ENCODE measurements at places on chromosomes 12 and 14.

DNA sequence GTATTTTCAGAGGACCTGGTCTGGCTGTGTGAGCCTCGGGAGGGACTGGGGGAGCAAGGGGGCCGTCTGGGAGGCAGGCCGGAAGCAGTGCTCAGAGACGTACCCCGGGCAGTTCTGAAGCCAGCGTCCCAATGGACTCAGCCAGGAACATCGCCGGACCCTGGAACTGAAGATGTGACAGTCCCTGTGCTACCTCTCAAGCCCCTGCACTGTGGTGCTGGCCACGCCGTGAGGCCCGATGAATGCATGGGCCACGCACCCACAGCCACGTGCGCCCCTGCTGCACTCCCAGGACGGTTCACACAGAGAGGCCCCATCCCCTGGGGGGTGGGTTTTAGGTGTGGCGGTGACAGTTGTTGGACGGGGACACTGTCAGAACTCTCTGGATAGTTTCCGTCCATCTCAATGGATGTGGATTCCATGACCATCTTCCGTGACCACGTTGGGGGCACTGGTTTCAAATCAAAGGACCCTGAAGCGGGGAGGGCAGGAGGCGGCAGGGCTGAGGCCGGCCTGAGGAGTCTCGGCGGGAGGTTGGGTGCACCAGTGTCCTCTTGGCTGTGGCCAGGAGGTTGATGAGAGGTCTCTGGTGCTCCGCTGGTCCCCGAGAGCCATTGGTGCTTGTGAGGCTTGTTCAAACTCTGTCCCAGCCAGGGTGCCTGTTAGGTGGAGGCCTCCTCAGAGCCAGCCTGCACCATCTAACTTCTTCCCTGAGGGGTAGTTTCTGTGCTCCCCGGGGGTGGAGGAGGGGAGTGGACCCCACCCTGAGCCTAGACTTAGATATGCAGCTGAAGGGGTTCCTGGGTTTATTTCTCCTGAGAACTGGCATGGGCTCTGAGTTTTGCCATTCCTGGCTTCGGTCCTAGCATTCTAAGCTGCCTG is 36.3 kb upstream of the TSPAN9 start:
- DNase-seq: no peak

DNA sequence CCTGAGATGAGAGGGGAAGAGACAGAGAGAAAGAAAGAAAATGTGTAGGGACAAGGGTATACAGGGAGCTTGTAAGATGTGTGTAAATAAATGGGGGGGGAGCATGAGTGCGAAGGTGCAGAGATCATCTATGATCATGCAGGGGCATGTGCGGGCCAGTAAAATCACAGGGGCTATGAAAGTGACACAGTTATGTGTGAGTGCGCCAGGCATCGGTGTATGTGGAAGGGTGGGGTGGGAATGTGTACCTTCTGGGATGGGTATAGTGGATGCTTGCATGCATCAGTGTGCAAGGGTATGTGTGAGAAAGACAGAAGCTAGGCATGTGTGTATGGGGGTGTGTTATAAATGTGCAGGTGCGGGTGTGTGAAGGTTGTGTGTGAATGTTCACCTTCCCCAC is 18.4 kb upstream of the KRT78 start:
- no peak for DNase-seq

DNA sequence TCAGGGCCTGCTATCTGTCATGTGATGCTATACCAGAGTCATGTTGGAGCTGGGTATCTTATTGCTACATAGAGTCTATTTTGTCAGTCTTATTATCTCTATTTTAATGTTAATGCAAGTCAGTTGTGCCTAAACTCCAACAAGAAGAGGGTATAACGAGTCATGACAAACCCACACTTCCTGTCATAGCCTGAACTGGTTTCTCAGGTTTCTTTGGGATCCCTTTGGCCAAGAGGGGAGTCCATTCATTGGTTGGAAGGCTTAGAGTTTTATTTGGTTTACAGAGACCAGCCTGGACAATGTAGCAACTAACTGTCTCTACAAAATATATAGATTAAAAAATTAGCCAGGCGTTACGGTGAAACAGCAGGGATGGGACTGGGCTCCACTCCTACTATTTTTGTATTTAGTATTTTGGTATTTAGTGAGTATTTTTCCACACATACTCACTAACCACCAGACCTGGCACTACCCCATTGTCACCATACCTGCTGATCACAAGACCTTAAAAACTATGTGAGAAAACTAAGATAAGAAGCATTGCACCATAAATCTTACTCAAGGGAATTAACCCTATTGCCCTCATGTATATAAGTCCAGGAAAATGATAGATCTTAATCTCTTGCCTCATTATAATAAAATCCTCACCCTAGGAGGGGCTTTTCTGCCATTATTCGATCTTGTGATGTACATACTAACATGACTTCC is 387.5 kb downstream of the IPO8 start:
- DNase-seq: no peak

GRCh38 chr14:73188501-73188911 is 48.8 kb upstream of the PAPLN start:
- no peak for DNase-seq

- no peak for DNase-seq
Measured at GRCh38 chr12:116672842-116673516, 64.9 kb downstream of the SPRING1 start.

DNA sequence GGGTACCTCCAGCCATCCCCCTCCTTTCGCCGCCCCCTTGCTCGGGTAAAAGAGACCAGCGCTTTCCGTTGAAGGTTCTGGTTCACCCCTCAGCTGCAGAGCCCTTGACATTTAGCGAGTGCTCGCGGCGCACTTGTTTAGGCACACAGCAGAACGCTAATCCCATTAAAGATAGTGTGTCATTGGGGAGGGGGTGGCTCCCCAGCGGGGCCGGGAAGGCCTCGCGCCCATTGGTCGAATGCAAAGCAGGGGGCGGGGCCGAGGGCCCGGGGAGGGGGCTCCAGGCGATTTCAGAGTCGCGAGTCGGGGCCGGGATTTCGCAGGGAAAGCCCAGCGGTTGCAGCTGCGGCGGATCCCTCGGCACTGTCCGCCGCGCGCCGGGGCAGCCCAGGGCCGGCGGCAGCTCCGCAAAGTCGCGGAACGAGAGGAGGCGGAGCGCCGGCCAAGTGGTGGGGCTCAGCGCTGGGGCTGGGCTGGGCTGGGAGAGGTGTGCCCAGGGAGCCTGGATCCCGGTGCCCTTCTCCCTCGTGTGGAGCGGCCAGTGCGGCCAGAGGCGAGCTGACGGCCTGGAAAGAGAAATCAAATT is 122.9 kb downstream of the TSPAN9 start:
- peak; percentile 61 for DNase-seq

DNA sequence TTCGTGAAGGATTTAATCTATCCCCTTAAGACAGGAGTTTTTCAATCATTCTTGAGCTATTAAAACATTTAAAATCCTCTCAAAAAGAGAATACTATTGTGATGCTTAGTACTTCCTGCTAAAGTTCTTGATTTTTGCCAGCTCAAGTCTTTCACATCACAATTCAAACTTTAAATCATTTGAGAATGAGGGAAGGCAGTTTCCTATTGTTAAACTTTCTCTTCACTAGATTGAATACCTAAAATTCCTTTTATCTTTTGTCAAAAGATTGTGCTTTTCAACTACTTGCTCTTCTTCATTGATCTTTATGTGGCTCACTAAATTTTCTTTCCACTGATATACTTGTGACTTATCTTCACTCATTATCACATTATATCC is 44.1 kb downstream of the ABCD2 start:
- no peak for DNase-seq

DNA sequence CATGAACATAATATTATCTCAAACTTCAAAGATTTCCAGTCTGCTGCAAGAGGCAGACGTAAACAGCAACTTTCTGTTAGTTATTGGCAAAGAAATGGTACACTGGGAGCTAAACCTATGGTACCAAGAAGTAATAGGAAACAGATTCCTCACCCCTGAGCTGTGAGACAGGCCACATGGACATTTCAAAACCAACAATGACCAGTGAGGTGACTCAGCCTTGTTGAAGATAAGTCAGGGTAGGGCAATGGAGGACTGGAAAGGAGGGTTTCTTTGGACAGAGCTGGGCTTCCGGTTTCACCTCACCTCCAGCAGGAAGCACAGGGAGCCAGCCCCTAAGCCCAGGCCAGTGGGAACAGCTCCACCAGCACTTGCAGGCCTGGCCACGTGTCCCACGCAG is 1320.5 kb downstream of the AACS start:
- DNase-seq: no peak

GRCh38 chr14:100342195-100342594 is 19.1 kb downstream of the SLC25A47 start:
- no peak for DNase-seq

- no peak for DNase-seq
Measured at GRCh38 chr12:26010293-26010821, 51.9 kb downstream of the RASSF8 start.

GRCh38 chr14:65369560-65369959 is 43.0 kb upstream of the FUT8 start:
- DNase-seq: no peak

- no peak for DNase-seq
Measured at GRCh38 chr14:29242755-29243754, 476.5 kb downstream of the FOXG1 start.

- DNase-seq: no peak
Measured at GRCh38 chr12:55833056-55833455, 3.7 kb upstream of the DNAJC14 start.

GRCh38 chr14:44979740-44980356 is 17.9 kb downstream of the TOGARAM1 start:
- DNase-seq: no peak

DNA sequence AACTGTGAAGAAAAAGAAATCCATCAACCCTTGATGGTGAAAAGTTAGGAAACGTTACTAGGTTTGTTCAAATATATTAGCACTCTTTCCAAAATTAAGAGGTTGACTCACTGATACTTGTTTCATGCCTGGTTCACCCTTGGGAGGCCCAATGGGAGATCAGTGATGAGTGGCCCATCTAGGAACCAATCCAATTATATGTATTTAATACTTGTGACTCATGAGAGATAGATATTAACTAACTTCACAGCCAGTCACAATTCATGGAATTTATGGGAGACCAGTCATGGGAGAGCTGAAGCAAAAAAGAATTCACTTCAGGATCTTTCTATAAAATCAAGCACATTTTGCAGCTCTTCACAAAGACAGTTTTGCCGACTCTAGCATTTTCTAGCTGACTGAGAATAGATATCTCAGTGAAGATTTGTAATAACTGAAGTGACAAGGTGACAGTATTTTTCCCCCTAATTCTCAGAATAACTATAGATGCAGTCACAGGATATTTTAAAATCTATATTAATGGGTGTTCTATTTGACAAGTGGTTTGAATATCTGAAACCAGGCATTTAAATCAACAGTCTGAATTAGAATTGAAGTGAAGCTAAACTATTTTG is 230.2 kb downstream of the EPS8 start:
- DNase-seq: no peak

GRCh38 chr12:40145896-40146295 is 40.0 kb upstream of the SLC2A13 start:
- no peak for DNase-seq

All from mesothelial cell of epicardium (in vitro differentiated cells).